SK-MEL-5 (cell line): ENCODE measurements at places on chromosomes 12 and 14.
A peak's percentile ranks its signal among the peaks of the same experiment; 100 is the strongest.

- DNase-seq, result peak; percentile 21
Observed at GRCh38 chr14:99821519-99822508, 28.6 kb downstream of the EML1 start.

GRCh38 chr12:75561921-75562320 lies 50.5 kb upstream of the KRR1 start:
- DNase-seq, result peak; percentile 98

DNA sequence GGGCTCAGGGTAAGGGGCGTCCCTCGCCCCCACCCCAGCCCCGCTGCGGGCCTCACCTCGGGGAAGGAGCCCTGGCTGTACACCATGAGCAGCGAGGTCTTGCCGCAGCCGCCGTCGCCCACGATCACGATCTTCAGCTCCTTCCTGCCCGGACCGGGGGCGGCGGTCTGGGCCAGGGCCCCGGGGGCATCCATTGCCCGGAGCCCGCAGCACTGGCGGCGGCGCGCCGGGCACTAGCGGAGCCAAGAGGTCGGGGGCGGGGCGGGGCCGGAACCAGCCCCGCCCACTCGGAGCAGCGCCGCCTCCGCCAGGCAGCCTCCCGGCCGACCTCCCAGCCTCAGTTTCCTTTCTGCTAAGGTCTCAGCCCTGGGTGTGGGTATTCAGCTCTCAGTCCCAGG lies at the start of gene RHOF:
RHOF (minus strand) TSS at position 249 of the 398 bp plus-strand sequence; CDS start at position 194, 55 bp downstream.
- DNase-seq, result no peak

DNA sequence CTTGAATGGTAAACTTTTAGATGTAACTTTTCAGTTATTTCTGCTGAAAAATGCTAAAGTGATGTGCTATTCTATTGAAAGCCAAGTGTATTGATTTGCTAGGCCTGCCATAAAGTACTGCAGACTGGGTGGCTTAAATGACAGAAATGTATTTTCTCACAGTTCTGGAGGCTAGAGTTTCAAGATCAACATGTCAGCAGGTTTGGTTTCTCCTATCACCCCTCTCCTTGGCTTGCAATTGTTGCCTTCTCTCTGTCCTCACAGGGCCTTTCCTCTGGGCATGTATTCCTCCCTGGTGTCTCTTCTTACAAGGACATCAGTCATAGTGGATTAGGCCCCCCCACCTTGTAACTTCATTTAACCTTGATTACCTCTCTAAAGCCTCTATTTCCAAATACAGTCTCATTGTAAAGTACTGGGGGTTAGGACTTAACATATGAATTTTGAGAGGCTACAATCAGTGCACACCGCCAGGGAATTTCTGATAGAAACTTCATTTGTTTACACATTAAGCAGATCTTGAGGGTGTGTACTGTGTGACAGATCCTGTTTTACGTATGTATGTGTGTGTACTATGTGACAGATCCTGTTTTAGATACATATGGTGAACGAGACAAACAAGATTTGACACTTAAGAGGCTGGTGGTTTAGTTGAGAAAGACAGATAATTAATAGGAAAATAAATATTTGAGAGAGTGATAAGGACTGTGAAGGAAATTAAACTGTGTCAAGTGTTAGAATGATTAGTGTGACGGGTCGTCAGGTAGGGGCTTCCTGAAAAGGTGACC lies 49.5 kb downstream of the ADIPOR2 start:
- no peak for DNase-seq

GRCh38 chr12:27293463-27293862 lies 39.2 kb upstream of the BMAL2 start:
- no peak for DNase-seq

DNA sequence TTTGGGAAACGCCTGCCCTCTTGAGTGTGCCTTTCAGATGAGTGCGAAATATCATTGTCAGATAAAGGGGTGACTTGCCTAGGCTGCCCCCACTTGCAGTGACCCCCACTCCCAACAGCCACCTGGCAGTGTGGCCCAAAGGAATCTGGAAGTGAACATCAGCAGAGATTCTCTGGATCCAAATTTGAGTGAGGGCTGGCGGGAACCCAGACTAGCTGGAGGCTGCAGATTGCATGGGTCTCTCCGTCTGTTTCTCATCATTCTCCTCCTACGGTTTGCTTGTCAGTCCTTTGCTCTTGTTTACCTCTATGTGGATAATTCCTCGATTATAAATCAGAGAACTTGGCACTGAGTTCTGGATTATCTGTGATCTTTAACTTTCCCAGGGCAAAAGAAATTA lies 280.8 kb downstream of the ZFP36L1 start:
- DNase-seq, result no peak
